ENCODE measurements at places on chromosomes 16 and 17.

DNA sequence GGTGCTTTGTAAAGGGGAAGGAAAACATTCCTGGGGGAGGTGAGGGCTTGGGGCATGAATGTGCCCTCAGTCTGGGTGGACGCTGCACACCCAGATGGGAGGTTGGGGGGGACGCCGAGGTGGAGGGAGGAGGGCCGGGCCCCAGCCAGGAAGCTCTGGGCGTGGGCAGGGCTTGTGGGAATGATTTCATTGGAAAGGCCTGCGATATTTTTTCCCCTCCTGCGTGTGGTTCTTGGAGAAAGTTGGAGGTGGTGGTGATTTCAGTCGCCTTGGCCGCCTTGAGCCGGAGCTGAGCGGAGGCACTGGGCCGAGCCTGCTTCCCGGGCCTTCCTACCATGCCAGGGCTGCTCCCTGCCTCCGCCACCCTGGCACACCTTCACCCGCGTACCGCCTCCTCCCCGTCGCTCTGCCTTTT, 26.4 kb upstream of the CLEC18A start:
- no peak for DNase-seq

DNA sequence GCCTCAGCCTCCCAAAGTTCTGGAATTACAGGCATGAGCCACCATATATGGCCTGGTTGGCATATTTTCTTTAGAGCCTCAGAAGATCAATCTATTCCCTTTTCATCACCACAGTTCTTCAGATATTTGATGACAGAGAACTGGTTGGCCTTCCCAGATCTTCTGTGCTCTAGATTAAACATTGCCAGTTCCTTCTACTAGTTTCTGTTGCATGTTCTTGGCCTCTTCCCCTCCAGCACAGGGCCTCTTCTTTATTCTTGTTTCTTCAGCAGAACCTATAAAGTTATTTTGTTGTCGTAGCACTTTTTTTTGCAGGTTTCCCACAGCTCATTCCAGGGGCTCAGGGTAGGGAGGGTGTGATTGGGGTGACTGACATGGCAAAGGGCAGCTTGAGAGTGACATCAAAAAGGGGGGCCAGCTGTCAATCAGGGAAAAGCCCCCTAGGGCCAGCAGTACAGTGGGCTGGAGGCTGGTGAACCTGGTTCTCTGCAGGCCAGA, 9.3 kb downstream of the CHD9 start:
- no peak for DNase-seq

DNA sequence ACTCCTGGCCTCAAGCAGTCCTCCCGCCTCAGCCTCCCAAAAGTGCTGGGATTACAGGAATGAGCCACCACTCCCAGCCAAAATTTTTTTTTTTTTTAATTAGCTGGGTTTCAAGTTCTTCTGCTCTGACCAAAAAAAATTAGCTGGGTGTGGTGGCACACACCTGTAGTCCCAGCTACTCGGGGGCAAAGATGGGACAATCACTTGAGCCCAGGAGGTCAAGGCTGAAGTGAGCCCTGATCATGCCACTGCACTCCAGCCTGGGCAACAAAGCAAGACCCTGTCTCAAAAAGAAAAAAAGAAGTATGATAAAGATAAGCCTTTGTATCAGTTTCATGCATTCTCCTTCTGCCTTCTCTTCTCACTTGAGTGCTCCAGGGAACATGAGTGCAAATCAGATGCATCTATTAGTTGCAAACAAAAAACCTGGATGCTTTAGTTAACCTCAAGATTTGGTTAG, 1.9 kb downstream of the NQO1 start:
- no peak for DNase-seq

GRCh38 chr17:57557416-57557815, 187.7 kb downstream of the CCDC182 start:
- DNase-seq = no peak

GRCh38 chr17:27257031-27257357, 36.9 kb upstream of the WSB1 start:
- DNase-seq = no peak

GRCh38 chr16:49952386-49952785, 72.6 kb upstream of the CNEP1R1 start:
- no peak for DNase-seq

DNA sequence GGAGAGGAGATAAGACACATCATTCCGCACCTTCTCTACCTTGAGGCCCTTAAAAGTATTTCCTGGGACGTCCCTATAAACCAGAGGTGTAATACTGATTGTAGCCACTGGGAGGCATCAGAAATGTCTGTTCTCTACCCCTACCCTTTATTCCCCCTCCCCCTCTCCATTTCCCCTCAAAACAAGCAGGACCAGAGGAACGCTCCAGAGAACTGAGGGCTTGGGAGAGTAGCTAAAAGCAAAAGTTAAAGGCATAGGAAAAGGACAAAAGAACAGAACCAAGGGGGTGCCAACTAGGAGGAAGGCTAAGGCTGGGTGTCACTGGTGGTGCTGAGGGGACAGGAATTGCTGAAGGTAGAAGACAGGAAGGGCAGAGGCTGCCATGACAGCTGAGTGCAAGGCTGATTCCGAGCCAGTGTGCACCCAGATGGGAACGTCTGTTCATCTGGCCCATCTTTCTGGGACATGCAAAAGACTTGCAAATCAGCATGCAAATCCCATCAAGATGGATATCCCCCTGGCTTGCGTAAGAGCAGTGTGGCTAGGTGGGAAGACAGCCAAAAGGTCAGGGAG, 6.7 kb downstream of the CAMTA2 start:
- no peak for DNase-seq

- no peak for DNase-seq
These were observed 25.7 kb downstream of the CALB2 start for GRCh38 chr16:71384073-71384724.

DNA sequence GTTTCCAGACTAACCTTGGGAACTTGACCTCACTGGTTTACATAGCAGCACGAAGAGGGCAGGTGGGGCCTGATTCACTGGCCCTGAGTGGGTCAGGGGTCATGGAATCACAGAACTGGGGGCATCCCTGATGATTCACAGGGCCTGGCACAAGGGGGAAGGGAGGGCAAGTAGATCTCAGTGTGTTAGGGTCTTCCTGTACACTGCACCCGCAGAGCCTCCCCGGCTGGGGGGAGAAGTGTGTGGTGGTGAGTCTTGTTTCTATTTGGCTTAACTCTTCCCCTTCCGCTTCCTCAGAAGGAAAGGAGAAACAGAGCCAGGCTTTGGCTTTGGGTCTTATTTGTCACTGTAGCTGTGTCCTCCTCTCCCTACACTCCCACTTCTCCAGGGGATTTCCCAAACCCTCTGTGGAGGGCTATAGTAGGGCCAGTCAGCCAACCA, 3.7 kb downstream of the STARD3 start:
- DNase-seq = no peak

DNA sequence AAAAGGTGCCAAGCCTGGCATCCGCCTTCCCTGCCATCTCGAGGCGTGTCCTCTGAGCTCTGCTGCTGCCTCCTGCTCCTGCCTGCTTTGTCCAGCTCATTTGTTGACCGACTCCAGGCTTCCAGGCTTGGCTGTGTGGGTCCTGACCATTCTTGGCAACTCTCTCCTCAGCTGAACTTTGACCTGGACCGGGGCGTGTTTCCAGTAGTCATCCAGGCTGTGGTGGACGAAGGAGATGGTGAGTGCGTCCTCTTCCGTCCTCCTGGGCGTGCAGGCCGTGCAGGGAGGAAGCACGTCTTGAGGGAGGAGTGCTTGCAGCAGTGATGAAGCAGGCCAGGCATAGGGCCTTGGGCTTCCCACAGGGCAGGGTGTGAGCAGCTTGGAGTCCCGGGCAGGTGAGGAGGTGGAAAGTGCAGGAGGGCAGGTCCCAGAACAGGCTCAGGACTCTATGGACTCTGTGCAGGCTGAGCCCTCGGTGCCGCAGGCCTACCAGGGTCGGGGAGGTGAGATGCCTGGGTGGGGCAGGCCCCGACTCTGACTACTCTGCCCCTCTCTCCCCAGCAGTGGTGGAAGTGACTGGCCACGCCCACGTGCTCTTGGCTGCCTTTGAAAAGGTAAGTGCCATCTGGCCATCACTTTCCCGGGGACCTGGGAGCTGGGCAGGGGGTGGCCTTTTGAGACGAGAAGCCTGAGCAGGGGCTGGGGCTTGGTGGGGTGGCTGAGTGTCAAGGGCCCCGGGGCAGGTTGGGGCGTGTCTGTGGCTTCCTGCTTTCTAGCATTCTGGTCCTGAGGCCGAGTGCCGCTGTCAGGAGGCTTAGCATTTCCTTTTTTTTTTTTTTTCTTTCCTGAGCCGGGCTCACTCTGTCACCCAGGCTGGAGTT, 28.6 kb upstream of the NUDT16L1 start:
- peak; percentile 33 for DNase-seq

- no peak for DNase-seq
These were observed 10.2 kb upstream of the STRADA start for GRCh38 chr17:63751806-63752205.

GRCh38 chr17:1592751-1593629, 30.4 kb upstream of the PITPNA start:
- no peak for DNase-seq

GRCh38 chr17:11242411-11242810, 1.4 kb downstream of the SHISA6 start:
- no peak for DNase-seq

Data from CMK (cell line).